Activated gamma-delta T cell (primary cell): ENCODE measurements at places on chromosomes 5 and 9.

- no peak for DNase-seq
These were observed 299.4 kb downstream of the ICE1 start for GRCh38 chr5:5721881-5722280.

DNA sequence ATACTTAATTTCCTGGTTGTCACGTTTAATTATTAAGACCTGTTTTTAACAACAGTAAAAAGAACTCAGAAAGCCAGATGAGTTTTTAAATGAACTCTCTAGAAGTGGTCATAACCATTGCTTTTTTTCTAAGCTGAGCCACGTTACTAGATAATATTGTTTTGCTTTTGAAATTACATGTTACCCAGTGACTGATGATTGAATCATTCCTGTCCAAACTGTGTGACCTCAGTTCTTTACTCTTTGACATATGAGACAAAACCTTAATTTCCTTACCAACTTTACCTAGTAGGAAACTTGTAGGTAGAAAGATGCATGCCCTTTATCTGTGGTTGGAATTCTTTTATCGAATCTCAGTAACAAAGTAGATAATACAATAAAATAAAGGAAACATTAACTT lies 411.7 kb downstream of the SH3GL2 start:
- DNase-seq = no peak

- no peak for DNase-seq
These were observed 73.1 kb downstream of the DIRAS2 start for GRCh38 chr9:90569511-90569910.

- no peak for DNase-seq
These were observed 20.9 kb downstream of the RANBP6 start for GRCh38 chr9:5994493-5994892.

DNA sequence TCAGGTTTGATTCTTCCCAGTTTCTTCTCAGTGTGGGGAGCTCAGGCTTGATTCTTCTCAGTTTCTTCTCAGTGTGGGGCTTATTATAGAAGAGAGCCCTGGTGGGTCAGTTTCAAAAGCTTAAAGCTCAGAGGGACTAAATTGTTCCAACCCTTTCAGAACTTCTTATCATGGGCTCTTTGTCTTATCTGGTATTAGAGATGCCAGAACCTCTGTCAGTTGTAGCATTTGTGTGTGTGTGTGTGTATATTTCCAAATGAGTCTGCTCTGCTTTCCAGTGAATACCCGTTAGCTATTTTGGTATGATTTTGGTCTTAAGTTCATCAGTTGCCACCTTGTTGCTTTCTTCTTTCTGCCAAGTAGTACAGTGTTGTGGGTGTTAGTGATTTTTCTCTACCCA lies 21.8 kb downstream of the TMEM38B start:
- DNase-seq = no peak

- no peak for DNase-seq
These were observed 92.8 kb upstream of the SLCO6A1 start for GRCh38 chr5:102591650-102592049.

DNA sequence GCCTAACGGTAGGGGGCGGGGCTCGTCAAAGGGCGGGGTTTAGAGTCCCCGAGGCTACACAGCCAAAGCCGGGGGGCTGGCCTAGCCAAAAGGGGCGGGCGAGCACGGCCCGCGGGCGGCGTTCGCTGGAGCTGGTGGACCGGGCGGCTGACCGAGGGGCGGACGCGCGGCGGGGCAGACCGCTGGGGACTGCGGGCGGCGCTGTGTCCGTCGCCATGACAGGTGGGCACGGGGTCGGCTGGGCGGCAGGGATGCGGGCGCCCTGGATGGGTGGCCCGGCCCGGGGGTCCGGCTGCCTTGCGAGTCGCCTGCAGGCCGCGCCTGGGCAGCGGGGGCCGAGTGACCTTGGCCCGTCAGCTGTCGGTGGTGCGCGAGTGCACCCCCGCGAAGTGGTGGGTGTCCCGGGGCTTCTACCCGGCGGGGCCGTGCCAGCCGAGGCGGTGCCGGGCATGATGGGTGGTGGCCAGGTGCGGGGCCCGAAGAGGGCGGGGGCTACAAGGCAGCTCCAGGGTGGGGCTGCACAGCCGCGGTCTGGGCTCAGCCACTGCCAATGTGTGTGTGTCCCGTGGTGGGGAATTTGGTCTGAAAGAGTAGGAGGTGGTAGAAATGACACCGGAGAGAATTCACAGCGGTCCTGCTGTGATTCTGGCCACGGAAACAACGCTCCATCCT lies at the start of gene CARD19:
Gene CARD19 (plus strand): TSS at position 87 of the 672 bp plus-strand sequence. CDS start 129 bp downstream, at position 216.
- peak; percentile 60 for DNase-seq

DNA sequence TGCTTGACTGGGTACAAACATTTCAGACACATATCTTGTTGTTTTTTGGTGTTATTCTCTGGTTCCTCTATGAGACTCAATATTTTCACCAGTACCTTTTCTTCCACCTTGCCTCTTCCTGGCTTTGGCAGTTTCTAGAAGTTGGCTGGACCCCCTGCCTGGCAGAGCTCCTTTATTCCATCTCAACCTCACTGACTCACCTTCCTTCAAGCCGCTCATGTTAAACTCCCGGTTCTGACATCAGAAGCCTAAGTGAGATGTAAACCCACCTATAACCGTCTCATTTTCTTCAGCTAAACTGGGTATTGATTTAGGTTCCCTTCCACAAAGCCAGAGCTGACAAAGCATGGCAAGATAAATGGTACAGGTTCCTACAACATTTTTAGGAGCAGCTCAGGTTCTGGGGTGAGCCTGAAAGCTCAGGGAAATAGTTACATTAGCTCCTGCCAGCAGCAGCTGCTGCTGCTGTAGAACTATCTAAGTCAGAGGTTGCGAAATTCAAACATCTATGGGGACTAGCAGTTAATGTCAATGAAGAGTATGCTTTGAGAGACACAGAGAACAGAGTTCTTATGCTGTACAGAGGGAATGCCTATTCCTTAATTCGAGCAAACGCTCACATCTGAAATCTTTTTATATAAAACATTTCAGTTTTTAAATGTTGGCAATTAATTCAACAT lies 197.1 kb upstream of the NR3C1 start:
- DNase-seq = no peak

- no peak for DNase-seq
These were observed 516.1 kb downstream of the EFNA5 start for GRCh38 chr5:107154593-107154992.

DNA sequence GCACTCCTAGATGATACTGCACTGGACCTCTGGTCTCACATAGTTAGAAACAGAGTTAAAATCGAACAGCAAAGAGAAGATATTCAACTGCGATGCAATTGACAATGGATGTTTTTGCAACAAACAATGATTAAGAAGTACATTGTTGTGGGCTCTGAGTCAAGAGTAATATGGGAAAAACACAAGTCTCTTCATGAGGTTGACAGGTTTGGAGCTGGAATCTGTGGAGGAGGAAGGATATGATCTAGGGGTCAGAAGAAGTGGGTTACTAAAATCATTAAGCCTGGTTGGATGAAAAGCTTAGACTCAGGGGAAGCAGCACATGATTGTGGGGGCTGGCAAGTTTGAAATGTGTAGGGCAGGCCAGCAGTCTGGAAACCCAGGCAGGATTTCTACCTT lies 53.1 kb downstream of the PDCD1LG2 start:
- DNase-seq = no peak

DNA sequence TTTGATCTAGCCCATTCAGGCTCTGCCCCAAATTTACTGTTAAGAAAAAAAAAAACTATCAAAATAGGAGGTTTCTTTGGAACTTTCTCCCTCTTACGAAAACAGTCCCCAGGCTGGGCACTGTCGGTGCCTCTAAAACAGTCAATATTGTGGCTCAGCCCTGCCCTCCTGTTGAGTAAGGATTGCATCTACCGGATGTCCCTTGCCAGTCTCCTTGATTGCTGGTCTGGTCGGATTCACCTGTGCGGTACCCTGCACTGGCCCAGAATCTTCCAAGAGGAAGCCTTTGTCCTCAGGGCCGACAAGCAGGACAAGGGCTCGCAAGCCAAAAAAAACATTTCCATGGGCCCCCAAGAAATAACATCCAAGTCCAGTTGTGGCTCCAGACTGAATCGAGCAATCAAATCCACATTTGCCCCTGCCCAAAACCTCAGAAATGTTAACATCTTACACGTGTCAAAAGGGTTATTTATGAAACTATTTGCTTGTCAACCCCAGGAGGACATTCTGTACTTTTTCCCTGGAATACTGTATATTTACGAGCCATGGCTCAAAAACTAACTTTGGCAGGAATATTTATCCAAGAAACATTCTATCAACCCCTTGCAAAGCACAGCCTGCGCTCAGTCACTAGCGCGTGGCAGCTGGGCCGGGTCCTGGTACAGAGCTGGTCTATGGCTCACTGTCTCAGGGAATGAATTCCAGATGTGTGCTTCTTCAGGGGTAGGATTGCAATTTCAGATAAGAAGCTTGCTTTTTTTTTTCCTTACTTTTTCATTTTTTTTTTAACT lies 129.2 kb upstream of the ADRA1B start:
- no peak for DNase-seq

DNA sequence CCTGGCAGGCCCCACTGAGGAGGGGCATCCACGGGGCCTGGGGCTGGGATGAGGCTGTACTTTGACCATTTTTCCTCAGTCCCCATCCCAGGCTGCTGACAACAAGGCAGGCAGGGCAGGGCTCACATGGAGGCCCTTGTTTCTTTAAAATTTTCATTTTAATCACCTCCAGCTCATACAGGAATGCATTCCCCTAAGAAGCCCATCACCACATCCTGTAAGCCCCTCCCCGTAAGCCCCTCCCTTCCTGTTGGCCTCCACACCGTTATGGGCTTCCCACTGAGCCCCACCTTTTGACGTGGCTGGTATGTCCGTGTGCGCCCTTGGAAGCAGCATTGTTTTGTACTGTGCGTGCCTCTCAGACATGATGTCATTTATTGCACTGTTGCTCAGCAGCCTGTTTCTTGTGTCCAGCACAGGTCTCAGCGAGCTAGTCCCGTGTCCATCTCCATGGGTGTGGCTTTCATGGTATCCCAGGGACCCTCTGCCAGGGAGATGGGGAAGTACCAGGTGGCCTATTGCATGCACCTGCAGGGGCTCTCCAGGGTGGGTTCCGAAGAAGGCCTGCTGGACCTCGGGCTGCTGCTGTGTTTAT lies 22.4 kb downstream of the PHF2 start:
- DNase-seq = no peak

- no peak for DNase-seq
These were observed 142.4 kb downstream of the EDIL3 start for GRCh38 chr5:84242286-84242685.

- DNase-seq = no peak
These were observed 254.7 kb upstream of the SLC30A5 start for GRCh38 chr5:68839019-68839552.

DNA sequence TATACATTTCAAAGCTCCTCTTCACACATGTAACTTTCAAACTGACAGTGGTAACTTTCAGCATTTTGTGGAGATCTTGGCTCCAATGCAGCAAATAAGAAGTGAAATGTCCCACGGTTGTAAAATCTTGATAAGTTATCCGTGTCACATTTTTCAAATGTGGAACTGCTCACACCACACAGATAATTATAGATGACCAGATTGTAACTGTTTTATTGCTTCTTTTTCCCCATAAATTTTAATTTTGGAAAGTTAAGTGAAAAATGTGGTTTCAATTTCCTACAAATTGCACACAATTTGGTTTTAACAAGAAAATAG lies 347.1 kb downstream of the EBF1 start:
- DNase-seq = no peak

GRCh38 chr5:57805170-57805569 lies 322.6 kb upstream of the ACTBL2 start:
- DNase-seq = no peak

GRCh38 chr5:99865159-99865558 lies 670.0 kb upstream of the FAM174A start:
- no peak for DNase-seq

GRCh38 chr5:149485655-149486615 lies 65.3 kb downstream of the CSNK1A1 start:
- DNase-seq = no peak

DNA sequence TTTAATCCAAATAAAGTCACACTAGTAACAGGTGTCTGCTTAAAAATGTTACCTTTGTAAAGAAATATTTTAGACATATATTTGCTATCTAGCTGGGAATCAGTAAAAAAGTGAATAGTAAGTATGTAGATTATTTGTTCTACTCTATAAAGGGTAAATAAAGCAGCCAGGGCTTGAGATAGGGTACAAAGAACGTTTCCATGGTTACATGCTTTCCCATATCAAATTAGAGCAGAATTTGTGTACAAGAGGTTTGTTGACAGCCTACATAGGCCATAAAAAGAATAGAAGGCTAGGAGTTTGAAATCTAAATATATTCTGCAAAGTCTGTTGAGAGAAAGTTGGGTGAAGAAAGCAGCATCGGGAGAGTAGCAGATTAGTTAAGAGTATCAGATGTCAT lies 160.9 kb upstream of the POU5F2 start:
- no peak for DNase-seq

- no peak for DNase-seq
These were observed 351.7 kb downstream of the ARRDC3 start for GRCh38 chr5:91031402-91031752.

- DNase-seq = no peak
These were observed 17.0 kb downstream of the PRRT1B start for GRCh38 chr9:131562032-131562959.

DNA sequence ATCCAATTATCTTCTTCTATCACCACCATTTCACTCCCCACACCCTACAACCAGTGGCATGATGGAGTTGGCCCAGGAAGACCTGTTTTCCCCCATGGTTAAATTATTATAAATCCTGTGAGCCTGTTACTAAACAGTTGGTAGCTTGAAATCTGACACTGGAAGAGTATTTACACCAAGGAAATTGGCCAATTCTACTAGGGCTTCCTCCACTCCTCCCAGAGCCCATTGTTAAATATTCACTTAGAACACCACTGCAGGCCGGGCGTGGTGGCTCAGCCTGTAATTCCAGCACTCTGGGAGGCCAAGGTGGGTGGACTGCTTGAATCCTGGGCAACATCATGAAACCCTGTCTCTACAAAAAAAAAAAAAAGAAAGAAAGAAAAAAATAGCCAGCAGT lies 32.4 kb upstream of the CKS2 start:
- no peak for DNase-seq

DNA sequence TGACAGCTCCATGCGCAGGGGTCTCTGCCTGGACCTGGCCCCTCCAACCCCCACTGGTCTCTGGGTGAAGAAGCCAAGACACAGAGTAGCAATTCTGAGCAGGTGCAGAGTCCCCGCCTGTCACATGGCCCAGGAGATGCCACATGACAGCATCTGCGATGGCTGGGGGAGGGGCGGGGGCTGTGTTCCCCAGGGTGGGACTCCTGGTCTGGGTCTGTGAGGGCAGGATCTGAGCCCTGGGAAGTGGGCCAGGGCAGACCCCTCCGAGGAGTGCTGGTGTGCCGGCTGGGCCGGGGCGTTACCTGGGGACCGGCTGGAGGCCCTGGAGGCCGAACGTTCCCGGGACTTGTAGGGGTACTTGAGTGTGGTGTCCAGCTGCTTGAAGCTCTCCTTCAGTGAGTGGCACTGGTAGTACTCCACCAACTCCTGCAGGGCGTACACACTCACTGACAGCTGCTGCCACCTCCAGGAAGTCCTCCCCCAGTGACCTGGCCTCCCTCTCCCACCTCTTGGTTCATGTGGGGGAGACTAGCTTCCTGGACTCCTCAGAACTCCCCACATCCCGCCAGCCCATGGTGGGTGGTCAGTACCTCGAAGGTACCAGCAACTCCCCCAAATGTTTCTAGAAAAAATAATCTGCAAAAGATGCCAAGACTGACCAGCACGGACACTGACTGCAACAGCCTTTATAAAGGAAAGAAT lies 32.1 kb upstream of the SARDH start:
- no peak for DNase-seq
